Neural progenitor cell (in vitro differentiated cells): ENCODE measurements at places on chromosomes 5 and 9. TPM values are rescaled to one million over a fixed set of nuclear protein-coding genes. Genes with fewer than 3 reads are reported as not detected.

CNTFR gene
- 8.6 and 37.2 TPM in 2 replicates for total RNA-seq

ANXA2R gene
- total RNA-seq = 0.17 and 0.74 TPM in 2 replicates

HACD4 gene
- total RNA-seq = 1.1 and 1.2 TPM in 2 replicates

NXNL2 gene
- 0.32 and 0.74 TPM in 2 replicates for total RNA-seq

INSL4 gene
- total RNA-seq = not detected in 2 replicates

DRD1 gene
- 0.09 TPM in 1 of 2 replicates, not detected in the other for total RNA-seq

GRM6 gene
- total RNA-seq = not detected in 2 replicates

RNF145 gene
- 65.2 and 80.0 TPM in 2 replicates for total RNA-seq

P4HA2 gene
- total RNA-seq = 12.4 and 15.9 TPM in 2 replicates

ARID3C gene
- total RNA-seq = 4.7 and 5.3 TPM in 2 replicates

NRARP gene
- total RNA-seq = 20.7 and 25.2 TPM in 2 replicates

NR5A1 gene
- total RNA-seq = 1.0 and 3.3 TPM in 2 replicates

GRCh38 chr9:3993773-3994172 is 306.1 kb downstream of the GLIS3 start:
- DNase-seq = no peak

- no peak for DNase-seq
These were observed 190.7 kb downstream of the KCTD16 start for GRCh38 chr5:144361406-144361805.

GRCh38 chr5:131672776-131673175 is 37.7 kb upstream of the RAPGEF6 start:
- no peak for DNase-seq

- DNase-seq = no peak
These were observed 30.4 kb downstream of the RANBP17 start for GRCh38 chr5:170892196-170892595.

DNA sequence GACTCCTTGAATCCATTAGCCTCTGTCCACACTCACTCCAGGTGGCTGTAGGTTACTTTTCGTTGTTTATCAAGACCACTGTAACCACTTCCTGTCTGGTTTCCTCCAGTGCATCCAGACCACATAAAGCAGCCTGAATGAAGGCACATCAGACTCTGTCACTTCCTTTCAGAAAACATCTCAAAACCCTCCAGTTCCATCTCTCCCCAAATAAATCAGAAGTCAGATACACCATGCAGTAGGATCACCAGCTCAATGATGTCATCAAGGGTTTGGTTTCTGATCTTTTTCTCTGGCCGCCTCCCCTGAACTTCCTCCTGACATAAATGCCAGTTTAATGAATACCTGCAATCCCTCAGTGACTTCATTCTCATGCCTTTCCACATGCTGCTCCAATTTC is 161.2 kb downstream of the ZNF462 start:
- no peak for DNase-seq

- DNase-seq = no peak
These were observed 116.8 kb downstream of the ADAMTS6 start for GRCh38 chr5:65364907-65365306.

GRCh38 chr5:106759581-106759980 is 911.2 kb downstream of the EFNA5 start:
- no peak for DNase-seq

DNA sequence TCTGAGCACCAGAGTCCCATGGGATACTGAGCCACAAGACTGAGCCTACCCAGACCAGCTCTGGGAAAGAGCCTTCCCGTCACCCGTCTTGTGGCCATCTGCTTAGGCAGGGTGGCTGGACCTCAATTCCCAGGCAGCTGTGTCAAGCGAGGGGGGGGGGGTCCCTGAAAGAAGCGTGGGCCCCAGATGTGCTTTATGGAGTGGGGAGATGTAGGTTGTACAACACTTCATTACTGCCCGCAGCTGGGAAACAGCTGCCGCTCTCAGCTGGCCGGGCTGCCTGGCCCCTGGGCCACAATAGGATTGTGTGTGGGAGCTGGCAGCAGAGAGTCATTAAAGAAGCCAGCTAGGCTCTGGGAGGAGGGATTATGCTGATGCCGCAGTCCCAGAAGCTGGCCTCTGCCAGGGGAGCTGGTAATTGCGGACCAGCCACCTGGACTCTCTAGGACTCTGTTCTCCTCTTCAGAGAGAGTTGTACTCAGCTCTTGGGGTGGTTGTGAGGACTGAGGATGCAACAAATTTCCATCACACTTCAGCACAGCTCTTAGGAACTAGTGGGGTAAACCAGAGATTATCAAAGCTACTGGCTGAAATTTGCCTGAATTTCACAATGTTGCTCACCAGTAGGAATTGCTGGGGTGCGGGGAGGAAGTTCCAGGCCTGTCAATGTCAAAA is 145.4 kb downstream of the GADD45G start:
- peak; percentile 80 for DNase-seq

DNA sequence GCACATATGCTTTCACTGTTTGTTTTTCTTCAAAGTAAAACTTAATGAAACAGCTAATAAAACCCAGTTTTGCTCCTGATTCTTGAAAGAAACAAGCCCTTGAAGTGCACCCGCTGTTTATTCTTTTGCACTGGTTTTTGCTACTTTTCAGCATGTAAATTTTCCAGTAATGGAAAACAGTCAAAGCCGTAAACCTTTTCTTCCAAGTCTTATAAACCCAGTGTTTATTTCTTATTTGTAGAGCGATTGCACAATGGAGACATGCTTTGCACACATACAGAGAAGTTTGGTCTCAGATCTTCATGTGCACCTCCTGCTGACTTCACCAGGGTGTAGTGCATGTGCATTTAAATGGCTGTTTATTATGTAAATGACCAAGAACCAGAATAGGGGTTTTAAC is 51.8 kb downstream of the ATG10 start:
- no peak for DNase-seq

DNA sequence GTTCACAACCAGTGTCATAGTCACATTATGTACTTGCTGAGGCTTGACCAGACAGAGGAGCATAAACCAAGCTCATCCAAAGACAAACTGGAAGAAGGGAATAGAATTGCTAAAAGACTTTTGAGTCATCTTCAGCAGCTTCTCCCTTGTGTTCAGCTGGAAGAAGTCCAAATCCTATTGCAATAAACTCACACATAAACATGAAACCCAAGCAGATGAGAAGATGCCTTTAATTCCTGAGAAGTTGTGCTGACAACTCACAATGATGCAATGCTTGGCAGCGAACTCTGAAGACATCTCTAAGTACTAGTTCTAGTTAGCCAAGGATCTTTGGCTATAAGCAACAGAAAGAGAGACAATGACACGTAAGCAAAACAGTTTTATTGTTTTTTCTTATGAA is 642.1 kb downstream of the KCTD16 start:
- DNase-seq = no peak

GRCh38 chr5:74143151-74143550 is 497.4 kb downstream of the ENC1 start:
- no peak for DNase-seq

DNA sequence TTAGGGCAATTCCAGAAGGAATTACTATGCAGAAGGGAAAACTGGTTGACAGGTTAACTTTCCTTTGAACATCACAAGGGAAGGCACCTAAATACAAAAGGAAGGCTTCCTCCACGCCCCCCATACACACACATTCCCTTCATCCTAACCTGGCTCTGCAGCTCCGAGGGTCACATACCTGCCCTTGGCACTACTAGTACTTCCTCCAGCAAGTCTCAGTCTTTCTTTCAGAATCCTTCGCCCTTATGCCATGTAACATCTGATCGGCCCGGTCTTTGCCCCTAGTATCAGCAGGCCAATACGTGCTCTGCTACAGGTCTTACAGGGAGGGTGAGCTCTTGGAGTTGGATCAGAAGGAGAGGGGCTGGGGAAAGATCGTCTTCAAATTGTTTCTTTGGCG is 1.6 kb upstream of the MARCHF6 start:
- DNase-seq = no peak

DNA sequence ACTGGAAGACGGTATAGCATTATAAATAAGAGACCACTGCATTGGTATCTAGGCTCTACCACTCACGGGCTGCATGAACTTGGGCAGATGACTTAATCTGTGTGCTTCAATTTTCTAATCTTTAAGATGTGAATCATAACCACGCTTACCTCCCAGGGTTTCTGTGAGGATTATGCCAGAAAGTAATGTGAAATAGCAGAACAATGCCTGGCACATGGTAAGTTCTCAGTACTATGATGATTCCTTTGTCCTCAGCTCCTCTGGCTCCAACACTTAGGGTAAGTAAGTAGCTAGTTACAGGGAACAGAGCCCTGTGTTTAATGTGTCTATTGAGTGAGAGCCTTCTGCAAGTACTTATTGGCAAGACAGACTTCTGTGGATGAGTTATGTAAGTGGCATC is 31.1 kb downstream of the POU4F3 start:
- no peak for DNase-seq

DNA sequence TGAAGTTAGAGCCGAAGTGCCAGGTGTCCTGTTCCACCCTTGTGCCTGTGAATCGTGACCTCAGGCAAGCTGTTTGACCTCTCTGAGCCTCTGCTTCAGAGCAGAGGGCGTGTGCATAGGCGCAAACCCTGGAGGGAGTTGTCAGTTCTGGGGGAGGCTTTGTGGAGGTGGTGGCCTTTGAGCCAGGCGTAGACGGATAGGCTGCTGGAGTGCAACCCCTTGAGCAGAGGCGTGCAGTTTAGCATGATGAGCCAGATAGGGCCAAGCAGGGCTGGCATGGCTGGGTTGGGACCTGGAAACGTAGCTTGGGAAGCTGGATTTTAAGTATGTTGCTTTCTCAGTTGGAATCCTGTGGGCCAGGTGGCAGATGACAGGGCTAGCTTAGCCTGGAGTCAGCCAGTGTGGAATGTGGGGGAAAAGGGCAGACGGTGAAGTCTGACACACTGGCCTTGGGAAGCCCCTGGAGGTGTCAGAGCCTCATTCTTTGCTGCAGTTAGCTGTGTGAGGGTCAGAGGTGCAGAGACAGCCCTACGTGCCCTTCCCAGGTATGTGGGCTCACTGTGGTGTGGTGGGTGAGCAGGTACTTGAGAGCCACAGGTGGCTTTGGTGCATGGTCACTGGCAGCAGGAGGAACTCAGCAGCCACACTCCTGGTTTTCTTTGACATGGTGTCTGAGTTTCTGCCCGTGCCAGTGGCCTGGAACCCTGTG is 93.4 kb downstream of the DAB2IP start:
- peak; percentile 34 for DNase-seq

DNA sequence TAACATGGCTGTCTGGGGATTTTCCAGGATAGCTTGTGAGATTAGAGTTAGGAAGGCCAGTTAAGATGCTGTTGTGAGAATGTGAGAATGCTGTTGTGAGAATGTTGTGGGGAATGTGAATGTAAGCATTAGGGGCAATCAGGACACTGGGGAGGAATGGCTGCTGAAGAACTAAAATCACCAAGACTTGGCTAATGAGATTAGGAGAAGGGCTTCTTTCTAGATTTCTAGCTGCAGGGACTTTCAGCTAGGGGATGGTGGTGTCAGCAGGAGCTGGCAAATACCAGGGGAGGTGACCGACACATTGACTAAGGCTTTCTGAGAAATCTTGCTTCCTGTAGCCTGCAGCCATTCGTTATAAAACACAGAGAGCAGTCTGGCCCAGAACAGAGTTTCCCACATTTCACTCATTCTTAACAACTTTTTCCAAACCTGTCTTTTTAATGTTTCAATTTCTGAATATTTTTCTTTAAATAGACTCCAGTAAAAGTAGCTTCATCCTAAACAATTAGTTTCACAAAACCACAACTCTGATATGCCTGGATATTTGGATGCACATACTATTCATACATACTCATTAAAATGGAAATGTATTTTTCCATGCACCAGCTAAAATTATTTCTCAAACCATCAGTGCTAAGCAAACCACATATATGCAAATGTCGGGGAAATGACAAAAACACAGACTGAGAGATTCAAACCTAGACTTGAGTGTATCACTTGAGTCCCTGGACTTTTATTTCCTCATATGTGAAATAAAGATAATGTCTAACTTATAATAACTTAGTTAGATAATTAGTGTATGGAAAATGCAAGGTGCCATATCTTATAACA is 89.3 kb upstream of the TNC start:
- DNase-seq = no peak

- DNase-seq = no peak
These were observed 4.0 kb downstream of the CCDC192 start for GRCh38 chr5:127707209-127707608.

GRCh38 chr9:90325913-90326653 is 316.5 kb downstream of the DIRAS2 start:
- no peak for DNase-seq

GRCh38 chr5:6700685-6701355 is 12.4 kb upstream of the TENT4A start:
- DNase-seq = no peak

- no peak for DNase-seq
These were observed 458.6 kb upstream of the CLINT1 start for GRCh38 chr5:158317507-158317906.

DNA sequence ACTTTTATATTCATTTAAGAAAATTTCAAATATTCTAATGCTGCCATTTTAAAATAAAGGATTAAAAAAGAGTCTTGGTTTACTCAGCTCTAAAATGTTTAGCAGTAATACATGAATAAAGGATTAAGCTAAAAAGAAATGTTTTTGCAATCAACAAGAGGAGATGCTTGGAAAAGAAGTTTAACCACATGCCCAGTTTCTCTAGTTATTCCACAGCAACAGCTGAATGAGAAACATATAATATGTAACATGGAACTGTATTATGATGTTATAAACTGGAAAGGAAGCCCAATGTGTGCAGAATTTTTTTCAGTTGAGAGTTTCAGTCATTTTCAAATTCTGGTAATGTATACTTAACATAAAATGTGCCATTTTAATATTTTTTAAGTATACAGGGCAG is 76.5 kb upstream of the ALDH1A1 start:
- no peak for DNase-seq

DNA sequence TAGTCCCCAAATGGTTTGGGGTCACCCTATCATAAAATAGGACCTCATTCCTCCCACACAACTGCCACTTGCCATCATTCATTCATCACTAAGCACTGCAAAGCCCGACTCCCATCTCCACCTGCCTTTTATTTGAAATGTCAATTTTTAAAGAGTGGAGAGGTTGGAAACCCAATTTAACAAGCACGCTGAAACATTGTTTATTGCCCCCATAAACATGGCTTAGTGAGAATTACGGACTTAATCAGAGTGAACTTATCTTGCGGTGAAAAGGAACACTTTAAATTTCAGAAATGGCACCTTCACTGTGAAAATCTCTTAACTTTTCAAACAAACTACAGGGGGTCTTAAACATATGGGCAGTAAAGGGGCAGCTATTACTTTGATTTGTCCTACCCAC is 241.1 kb downstream of the CRB2 start:
- DNase-seq = no peak

DNA sequence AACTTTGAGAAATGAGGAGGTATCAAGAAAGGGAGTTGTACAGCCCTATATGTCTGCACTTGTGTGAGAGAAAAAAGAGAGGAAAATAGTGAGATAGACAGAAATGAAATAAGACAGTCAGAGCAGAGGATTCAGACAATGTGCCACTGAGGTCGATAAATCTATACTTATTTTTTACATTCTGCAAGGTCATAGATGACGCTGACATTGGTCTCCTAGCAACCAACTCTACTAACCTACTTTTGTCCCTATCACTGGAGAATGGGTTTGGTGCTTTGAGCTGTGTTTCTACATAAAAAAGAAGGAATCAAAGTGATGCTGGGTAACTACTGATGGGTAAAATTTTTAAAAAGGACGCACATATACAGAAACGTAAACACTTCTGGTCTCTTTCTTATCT is 573.3 kb upstream of the RORB start:
- no peak for DNase-seq
